Stimulated activated CD8-positive, alpha-beta memory T cell treated with anti-CD3 and anti-CD28 coated beads, Interleukin-7, amount 100 ng/mL, for 4 hours (primary cell): ENCODE measurements at places on chromosomes 1 and 21.

GRCh38 chr1:64308866-64309265 lies 105.4 kb downstream of the UBE2U start:
- DNase-seq = no peak

GRCh38 chr1:223720971-223721591 lies 8.7 kb downstream of the CAPN2 start:
- DNase-seq = no peak

- no peak for DNase-seq
Measured at GRCh38 chr1:2518528-2518927, 7.9 kb downstream of the PANK4 start.

- no peak for DNase-seq
Measured at GRCh38 chr1:61591351-61591750, 133.6 kb downstream of the TM2D1 start.

DNA sequence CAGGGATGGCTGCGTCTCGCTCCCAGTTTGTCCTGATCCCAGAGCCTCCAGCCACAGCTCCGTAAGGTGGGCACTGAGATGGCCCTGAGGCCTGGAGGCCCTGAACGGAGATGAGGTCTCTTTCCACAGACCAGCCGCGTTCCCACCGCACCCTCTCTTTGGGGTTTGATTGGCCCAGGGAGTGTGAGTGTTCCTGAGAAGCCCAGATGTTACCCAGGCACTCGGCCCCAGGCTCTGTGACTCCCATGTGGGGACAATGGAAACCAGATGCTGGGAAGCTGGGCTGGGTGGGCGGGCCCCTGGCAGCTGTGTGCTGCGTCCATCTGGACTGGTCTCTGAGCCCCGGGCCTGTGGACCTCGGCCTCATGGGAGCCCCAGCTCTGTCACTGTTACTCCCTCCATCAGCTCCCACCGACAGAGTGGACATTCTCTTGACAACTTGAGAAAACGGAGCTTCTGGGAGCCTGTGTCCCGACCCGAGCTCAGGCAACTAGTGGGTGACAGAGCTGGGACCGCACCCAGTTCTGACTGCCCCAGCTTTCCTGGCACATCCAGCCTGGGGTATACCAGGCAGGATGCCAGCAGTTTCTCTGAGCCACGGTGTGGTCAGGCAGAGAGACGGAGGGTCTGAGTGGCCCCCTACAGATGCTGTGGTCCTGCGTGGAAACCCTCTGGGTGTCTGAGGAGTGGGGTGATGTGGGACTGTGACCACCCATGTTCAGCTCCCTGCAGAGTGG lies 9.8 kb upstream of the COL6A1 start:
- no peak for DNase-seq

DNA sequence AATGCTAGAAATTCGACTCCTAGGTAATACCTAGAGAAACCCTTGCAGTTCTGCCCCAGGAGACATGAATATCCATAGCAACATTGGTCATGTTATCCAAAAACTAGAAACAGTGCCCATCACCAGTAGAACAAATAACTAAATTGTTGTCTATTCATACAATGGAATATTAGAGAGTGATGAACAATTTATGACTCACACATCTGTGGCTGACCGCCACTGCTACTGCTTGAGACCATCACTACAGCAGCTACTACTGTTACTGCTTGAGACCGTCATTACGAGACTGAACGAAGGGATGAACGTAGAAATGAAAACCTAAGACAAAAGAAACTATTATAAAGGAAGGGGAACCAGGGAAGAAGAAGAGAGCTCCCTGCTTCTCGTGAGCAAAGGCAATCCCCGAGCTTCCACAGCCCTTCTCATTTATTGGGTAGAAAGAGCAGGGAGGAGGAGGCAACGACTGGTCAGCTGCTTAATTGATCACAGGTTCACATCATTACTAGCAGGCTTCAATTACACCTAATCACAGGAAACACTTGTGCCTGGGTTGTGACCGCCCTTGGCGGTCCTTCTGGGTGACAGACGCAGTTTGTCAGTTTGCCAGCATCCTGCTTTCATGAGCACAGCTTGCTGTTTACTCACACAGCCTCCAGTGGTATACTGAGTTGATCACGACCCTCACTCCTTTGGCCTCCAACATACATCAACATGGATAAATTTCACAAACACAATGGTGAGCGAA lies 14.1 kb upstream of the PADI4 start:
- DNase-seq = no peak
